ENCODE measurements at places on chromosomes 7 and 10.

DNA sequence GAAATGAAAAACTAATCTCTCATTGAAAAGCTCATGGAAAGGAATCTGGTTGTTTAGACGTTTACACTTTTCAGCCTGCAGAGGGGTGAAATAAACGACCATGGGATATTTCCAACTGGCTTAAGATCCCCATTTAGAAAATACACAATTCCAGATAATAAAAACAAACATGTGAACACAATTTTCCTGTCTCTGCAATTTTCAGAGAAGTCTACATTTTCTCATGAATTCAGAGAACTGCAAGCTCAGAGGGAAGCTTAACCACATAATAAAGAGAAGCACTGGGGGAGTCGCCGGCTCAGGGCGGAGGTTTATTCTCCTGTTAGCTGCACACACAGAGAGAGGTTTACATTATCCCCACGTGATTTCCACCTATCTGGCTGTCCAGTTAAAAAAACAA is 215.2 kb downstream of the FANK1 start:
- no peak for DNase-seq

GRCh38 chr10:7275761-7276440 is 134.9 kb downstream of the SFMBT2 start:
- DNase-seq, result no peak

DNA sequence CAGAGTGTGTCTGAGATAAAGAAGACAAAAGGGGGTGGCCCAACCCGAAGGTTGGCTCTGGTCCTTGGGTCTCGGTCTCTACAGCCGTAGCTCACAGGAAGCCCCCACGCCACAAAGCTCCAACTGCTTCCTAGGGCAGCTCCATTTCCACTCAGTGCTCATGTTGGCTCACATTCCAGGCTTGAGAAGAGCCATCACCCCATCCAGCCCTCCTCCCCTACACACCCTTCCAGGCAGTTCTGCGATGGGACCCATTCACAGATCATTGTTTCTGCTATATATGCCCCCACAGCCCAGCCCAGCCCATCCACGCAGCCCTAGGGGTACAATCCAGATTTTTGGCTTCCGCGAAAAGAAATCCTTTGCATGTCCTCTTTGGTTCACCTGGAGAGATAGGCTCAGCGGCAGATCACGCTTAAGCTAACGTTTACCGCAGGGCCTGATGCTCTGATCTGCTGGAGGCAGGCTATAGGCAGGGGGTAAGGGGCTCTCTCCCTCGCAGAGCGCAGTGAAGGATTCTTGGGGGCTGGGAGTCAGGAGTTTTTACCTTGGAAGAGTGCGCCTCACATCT is 6.2 kb upstream of the HOXA11 start:
- DNase-seq, result no peak

DNA sequence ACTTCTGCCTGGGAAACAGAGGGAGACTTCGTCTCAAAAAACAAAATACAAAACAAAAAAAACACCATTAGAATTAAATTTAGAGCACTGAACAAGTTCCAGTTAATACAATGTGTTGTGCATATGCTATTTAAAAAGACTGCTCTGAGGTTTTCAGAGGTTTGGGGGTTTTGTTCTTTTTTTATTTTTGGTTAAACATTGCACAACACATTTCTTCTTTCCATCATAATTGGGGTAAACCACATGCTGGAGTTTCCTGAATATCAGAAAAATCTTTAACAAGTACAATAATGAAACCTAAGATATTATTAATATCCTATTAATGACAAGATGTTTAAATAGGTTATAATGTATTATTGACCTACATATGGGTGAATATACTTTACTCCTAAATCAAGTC is 26.3 kb downstream of the IGF2BP3 start:
- no peak for DNase-seq

- no peak for DNase-seq
Observed at GRCh38 chr10:22816298-22816653, 101.9 kb upstream of the PIP4K2A start.

DNA sequence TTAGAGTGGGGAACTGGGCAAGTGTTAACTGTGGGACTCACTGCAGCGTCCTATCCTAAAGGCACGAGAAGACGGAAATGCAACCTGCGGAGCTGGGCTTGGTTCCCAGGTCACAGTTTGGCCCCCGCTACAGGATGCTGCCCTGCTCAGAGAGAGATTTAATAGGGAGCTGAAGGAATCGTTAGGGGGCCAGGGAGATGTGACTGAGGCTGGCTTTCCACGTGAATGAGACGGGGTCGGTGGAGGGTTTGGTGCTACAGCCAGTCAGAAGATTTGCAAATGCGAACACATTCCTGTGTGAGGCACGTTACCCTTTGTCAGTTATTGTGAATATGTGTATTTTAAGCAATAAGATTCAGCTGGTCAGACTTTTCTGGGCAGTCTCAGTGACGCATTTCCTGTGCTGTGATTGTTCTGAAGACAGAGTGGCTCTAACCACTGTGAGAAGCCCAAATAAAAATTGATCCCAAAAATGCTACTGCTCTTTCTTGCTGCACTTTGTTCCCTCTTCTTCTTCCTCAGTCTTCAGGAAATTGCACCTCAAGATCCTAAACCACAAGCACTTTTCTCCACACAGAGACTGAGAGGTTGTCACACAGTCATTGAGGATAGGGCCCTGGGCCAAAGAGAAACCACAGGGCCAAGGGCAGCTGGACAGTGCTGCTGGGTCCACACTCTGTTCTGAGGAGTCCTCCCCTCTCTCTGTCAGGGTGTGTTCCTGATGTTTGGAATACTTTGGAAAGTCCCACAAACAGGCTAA is 21.2 kb downstream of the CYP17A1 start:
- DNase-seq, result no peak

DNA sequence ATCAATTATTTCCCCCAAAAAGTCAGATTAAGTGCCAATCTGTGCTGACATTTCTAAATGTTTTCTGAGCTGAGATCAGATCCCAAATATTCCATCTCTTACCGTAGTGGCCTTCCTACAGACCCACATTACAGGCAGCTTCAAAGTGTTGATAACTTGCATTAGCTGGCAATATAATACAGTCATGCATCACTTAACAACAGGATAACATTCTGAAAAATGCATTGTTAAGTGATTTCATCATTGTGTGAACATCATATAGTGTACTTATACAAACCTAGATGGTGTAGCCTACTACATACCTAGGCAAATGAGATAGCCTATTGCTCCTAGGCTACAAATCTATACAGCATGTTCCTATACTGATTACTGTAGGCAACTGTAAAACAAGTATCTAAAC is 22.4 kb downstream of the SLC25A13 start:
- no peak for DNase-seq

GRCh38 chr10:99758211-99758891 is 24.1 kb upstream of the ABCC2 start:
- DNase-seq, result no peak

GRCh38 chr10:66604195-66604594 is 321.6 kb upstream of the LRRTM3 start:
- DNase-seq, result no peak

DNA sequence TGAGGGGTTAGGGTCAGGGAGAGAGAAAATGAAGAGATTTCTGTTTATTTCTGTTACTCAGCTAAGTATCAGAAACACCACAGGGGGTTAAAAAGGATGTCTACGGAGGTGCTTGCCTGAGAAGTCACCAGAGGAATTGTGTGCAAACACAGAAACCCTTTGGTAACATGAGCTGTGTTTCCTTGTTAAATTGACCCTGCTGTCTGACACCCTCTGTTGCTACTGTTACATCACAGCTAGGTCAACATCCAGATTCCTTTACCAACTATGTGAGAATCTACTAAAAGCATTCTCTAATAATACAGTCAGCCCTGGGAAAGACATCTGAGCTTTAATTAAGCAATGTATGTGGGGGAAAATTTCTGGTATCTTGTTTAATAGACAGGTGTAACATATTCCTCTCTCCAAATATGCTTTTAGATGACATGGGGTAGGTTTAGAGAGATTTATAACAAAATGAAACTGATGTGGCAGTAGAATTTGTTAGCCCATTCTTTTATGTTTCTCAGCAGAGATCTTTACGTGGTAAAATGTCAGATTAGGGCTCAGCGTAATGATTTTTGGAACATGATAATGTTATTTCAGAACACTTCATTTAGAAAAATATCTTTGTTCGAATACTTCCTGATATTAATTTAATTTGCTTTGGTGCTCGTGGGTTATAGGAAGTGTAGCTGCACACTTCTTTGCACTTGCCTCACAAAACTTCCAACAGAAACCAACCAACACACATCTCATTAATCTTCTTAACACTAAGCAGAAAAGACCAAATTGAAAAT is 168.0 kb upstream of the AHR start:
- no peak for DNase-seq

- DNase-seq, result no peak
Observed at GRCh38 chr7:50556247-50556991, 8.8 kb downstream of the DDC start.

- no peak for DNase-seq
Observed at GRCh38 chr7:152756116-152756515, 3.4 kb upstream of the ACTR3B start.

DNA sequence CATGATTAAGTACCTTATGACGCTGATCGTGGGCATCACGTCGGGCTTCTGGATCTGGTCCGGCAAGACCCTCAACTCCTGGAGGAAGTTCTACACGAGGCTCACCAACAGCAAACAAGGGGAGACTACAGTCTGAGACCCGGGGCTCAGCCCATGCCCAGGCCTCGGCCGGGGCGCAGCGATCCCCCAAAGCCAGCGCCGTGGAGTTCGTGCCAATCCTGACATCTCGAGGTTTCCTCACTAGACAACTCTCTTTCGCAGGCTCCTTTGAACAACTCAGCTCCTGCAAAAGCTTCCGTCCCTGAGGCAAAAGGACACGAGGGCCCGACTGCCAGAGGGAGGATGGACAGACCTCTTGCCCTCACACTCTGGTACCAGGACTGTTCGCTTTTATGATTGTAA is 2.5 kb downstream of the FZD1 start:
- no peak for DNase-seq

GRCh38 chr10:77542710-77543259 is 94.8 kb downstream of the KCNMA1 start:
- DNase-seq, result no peak

DNA sequence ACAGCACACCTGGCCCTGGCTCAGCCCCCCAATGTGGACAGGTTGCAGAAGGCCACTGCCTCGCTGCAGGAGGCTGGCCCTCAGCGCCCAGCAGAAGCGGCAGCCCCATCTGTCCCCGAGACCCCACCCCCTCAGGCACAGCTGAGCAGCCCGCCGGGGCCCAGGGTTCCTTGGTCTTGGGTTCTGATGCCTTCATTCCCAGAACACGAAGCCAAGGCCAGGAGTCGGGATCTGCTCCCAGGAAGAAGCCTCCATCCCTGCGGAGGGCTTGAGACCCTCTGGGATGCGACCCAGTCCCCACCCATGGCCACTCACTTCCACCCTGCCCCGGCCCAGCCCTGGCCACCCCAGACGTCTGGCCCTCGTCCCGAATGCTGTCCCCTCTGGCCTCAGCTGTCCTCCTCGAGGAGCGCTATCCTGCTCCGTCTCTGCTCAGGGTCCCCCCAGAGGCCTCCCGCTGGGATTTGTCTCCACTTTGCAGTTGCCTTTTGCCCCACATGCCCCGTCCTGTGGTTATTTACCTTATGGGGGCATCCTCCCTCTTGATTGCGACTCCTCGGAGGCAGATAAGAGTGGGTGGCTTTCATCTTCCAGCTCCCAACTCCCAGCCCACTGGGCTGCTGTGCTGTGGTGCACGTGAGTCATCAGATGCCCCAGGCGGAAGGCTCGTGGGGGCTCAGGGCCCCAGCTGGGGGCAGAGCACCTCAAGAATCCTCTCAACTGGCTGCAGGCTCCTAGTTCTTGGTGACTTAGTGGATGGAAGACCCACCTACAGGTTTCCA is 97.5 kb downstream of the MKI67 start:
- no peak for DNase-seq

DNA sequence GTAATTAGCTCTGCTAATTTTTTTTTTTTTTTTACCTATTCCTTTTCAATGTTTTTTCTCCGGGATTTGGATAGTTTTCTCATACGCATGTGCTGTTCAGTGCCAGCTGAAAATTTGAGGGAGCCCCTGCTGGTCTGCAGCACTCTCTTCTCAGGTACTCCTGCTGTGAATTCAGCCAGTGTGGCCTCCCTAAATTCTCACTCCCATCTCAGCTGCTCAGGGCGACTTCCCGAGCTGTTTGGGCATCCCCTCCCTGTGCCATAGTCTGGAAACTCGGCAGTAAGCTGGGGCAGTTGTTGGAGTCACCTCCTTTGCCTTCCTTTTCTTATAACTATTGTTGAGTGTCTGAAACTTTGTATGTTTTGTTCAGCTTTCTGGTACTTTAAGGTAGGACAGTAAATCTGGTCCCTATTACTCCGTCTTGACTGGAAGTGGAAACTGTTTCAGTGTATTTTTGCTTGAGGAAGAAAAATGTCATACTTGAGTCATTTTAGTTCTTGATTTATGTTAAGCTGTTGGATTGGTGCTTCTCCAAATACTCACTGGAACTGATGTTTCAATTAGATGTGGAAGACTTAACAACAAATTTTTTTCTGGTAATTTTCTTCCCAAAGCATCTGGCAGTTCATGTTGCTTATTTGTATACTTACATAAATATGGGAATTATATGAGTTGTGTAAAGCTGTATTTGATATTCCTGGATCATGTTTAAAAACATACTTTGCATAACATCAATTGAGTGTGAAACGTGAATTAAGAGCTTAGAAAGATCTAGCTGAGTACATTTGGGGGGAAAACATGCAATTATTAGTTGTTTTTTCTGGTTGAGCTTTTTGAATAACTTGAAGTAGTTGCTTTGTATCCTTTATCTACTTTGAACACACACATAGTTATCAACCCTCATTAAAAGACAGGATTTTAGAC is 33.7 kb downstream of the MINPP1 start:
- DNase-seq, result no peak

GRCh38 chr7:16015981-16016380 is 329.5 kb upstream of the MEOX2 start:
- DNase-seq, result no peak

GRCh38 chr10:104081998-104082397 is 3.7 kb downstream of the COL17A1 start:
- DNase-seq, result no peak

- no peak for DNase-seq
Observed at GRCh38 chr10:21329995-21330627, 195.4 kb downstream of the SKIDA1 start.

GRCh38 chr7:156432018-156432417 is 208.6 kb upstream of the RNF32 start:
- DNase-seq, result no peak

DNA sequence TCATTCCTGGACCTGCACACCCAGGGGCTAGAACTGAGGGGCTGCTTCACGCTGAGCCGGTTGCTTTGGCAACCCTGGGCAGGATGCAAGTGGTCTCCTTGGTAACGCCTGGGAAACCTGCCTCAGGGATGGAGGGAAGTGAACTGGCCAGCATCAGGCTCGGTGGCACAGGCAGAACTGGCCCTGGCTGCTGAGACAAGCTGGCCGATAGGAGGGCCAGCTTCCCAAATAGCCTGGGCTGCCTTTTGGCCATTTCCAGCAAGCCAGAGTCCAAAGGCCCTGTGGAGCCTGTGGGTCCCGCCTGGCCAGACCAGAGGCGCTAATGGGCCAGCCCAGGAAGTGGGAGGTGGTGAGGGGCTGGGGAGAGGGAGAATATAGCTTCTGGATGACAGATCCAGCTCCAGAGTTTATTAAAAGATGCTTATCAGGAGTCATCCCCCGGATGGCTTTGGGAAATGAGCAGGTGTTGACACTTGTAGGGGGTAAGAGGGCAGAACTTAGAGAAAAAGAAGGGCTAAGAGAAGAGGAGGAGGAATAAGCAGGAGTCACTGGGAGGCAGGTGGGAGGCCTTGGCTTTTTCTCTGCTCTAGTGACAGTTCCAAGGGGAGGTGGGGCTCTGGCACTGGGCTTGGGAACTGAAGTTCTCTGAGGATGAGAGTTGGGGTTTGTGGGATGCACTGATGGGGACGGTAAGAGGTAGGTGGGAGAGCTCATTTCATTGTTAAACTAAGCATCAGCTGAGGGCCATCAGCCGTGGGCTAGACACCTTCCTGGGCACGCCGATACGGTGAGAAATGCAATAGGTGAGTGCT is 9.6 kb downstream of the NEURL1 start:
- no peak for DNase-seq
